NCI-H446 (cell line): ENCODE measurements at places on chromosomes 4 and X.

DNA sequence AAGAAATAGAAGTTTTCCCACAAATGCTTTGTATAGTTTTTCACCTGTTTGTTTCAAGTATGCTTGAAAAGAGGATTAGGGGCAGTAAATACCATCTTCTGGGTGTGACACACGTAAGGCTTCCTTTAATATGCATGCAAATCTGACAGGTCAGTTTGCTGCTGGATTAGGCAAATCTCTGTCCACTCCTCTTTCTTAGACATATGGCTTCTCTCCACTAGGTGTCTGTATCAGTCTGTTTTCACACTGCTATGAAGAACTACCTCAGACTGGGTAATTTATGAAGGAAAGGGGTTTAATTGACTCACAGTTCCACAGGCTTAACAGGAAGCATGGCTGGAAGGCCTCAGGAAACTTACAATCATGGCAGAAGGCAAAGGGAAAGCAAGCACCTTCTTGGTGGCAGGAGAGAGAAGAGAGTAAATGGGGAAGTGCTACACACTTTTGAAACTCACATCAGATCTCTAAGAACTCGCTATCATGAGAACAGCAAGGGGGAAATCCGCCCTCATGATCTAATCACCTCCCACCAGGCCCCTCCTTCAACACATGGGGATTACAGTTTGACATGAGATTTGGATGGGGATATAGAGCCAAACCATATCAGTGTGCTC is 66.9 kb downstream of the TAB3 start:
- DNase-seq, result no peak

DNA sequence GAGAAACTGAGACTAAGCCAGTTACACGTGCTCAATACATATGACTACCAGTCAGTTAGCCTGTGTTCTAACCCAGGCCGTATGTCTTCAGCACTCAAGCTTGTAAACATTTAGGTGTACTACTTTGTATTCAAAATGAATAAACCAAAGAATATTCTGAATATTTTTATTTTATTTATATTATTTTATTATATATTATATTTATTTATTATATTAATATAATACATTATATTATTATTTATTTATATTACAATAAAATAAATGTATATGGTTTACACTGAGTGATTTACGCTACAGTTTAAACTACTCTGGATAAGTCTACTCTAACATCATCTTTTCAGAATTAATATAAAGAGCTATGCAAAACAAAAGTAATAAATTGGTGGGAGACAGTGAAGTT is 691.5 kb downstream of the CENPC start:
- no peak for DNase-seq

GRCh38 chr4:48008021-48008596 is 8.4 kb downstream of the CNGA1 start:
- DNase-seq, result no peak

DNA sequence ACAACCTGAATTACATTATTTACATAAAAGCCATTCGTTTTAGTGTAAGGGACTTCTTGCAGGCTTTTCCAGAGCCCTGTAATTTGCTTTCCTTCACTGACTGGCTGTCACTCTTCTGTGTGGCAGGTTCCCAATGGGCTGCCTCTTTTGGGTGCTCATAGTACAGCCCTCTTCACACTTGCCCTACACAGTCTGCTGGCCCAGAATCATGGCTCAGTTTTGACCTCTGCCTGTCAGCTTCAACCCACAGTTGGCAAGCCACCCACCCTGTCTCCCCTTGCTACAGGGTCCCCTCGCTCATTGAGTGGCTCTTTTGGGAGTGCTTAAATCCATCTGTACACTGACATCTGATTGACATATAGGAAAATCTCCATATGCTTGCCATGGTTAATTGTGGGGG is 97.9 kb downstream of the GBA3 start:
- no peak for DNase-seq

GRCh38 chr4:128295255-128295654 is 7.6 kb upstream of the PGRMC2 start:
- no peak for DNase-seq

- no peak for DNase-seq
Measured at GRCh38 chr4:70908993-70909556, 6.9 kb downstream of the MOB1B start.

DNA sequence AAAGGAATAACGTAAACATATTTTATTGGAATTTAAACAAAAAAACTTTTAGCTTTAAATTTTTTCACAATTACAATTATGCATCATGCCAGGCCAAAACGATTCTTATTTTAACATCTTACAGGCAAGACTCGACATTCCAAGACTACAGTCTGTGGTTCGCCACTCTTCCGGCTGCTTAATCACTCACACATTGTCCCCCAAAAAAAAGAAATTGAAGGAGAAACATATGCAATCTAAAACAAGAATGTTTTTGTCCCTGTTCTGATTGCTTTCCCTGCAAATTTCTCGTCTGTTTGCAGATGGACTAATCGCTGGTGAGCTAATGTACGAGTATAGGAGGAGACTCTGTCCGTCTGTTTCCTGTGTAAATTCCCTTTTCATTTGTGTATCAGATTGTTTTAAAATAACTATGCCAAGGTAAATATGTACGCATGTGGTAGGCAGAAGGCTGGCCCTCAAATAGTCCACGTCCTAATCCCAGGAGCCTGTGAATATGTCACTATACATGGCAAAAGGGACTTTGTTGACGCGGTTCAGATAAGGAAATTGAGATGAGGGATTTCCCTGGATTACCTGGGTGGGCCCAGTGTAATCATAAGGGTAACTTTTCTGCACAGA is 37.7 kb upstream of the MTNR1A start:
- no peak for DNase-seq

GRCh38 chrX:132292793-132293192 is 73.5 kb upstream of the RAP2C start:
- DNase-seq, result no peak

GRCh38 chr4:27742816-27743215 is 882.2 kb downstream of the STIM2 start:
- DNase-seq, result no peak

DNA sequence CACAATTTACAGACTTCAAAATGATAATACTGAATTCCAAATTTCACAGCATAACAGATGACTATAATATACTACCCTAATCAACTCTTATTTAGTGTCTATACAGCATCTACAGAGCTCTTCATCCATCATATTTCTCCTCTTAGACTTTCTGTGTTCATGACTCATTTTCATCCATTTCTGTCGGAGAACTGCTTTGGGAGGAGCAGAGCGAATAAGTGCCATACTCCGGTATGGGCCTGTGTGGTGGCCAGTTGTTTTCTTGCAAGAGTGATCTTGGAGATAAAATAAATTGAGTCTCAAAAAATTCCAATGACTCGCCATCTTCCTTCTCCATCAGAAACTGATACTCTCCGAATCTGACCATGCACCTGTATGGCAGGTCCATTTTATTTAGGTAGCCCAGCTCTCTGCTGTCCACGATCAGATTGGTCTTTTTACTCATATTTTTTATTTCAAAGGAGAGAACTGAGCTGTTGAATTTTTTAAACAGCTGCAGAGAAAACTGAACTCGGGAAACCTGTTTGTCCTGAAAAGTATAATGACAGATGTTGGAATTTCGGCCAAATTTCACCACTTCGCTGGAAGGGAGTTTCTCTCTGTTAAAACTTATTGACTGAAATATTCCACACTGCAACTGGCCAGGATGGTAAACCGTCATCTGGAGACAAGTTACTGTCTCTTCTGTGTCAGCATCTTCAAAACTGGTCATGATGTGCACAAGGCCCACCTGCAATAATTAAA is 7.8 kb downstream of the TIFA start:
- DNase-seq, result no peak

GRCh38 chr4:7773401-7774180 is 166.1 kb downstream of the AFAP1 start:
- DNase-seq, result no peak
